ENCODE measurements at places on chromosomes 2 and 18.

GRCh38 chr2:133265432-133265949 is 302.8 kb downstream of the NCKAP5 start:
- DNase-seq: no peak

GRCh38 chr18:34031810-34032209 is 192.9 kb downstream of the NOL4 start:
- DNase-seq: no peak

GRCh38 chr2:73851274-73851673 is 22.5 kb downstream of the STAMBP start:
- DNase-seq: peak; percentile 50

DNA sequence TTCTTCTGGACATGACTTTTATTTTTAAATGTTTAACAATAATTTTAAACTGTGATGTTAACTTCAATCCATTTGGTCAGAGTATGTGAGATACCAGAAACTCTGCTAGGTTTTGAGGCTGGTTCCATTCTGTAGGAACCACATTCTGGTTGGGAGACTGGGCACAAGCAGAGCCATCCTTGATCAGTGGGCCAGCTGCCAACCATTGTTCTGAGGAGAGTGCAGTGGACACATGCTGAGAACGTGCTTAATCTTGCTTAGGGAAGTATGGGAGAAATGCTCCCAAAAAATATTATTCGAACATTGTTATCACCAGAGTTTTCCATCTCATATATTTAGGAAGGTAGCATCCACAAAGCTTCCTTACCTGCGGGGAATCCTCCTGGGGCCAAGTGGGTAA is 155.8 kb downstream of the RTN4 start:
- DNase-seq: no peak

GRCh38 chr2:241134711-241135110 is 14.6 kb downstream of the PASK start:
- no peak for DNase-seq

- DNase-seq: peak; percentile 12
Observed at GRCh38 chr2:10123281-10123680, 742 bp downstream of the RRM2 start.

GRCh38 chr18:76131738-76132137 is 363.3 kb downstream of the ZNF516 start:
- DNase-seq: no peak

DNA sequence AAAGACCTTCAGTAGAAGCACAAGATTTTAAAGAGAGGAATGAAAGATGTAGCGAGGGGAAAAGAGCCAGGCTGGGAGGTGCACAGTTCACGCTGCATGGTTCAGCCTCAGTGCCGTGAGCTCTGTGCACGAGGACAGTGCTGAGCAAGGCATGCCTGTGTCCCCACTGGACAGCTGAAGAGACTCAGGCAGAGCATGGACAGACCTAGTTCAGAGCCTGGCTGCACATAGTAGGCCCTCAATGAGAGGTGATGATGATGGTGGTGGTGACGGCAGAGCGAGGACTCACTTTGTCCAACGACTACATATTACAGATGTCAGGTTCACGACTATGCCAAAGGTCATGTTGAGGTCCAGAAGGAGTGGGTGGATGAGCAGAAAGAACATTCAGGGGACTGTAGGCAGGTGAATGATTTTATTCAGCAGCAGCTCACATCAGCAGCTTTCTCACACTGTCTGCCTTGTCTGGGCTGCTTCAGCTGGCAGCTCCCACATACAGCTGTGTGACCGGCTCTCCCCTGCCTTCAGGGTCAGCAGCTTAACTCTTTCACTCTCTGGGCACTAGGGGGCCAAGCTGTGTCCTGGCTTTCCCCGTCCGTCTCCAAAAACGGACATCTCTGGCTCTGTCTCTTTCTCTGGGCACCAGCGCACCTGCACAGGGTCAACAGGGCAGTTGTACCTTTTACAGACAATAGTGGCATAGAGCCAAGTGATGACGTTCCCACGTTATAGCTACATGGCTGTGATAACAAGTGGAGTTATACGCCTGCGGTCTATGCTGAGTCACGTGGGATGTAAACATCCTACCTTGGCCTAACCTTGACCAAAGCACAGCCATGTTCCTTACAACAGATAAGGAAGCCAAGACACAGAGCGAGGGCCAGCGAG is 128.8 kb upstream of the MSH6 start:
- DNase-seq: no peak

Data from hematopoietic multipotent progenitor cell treated with erythropoietin and hydrocortisone succinate and interleukin-3 and kit ligand, for 8 days (in vitro differentiated cells).